OCI-M1 (cell line): ENCODE measurements at places on chromosomes 13 and 19.

DNA sequence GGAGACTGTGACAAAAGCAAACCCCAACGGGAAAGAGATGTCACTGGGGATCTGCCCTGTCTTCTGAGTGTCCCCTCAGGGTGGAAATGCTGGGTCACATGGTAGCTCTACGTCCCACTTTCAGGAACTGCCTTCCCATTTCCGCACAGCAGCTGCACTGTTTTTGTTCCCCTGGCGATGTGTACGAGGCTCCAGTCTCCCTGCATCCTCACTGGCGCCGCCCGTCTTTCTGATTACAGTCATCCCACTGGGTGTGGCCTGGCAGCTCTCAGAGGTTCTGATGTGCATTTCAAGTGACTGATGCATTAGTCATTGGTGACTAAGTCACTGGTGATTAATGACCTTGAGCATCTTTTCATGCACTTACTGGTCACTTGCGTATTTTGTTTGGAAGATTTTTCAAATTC is 21.2 kb downstream of the PCID2 start:
- no peak for DNase-seq

GRCh38 chr13:100808330-100809128 is 133.9 kb upstream of the TMTC4 start:
- no peak for DNase-seq

GRCh38 chr13:76286178-76286577 is 600.0 kb downstream of the KCTD12 start:
- DNase-seq, result no peak

- no peak for DNase-seq
These were observed 11.9 kb downstream of the LRFN1 start for GRCh38 chr19:39308531-39309304.

- no peak for DNase-seq
These were observed 27.0 kb downstream of the SLC10A2 start for GRCh38 chr13:103039183-103039582.

GRCh38 chr19:38838208-38838985 is 6.8 kb upstream of the ECH1 start:
- DNase-seq, result no peak

- DNase-seq, result no peak
These were observed 38.0 kb upstream of the DOCK9 start for GRCh38 chr13:99015606-99016490.

GRCh38 chr19:13005861-13006370 is 10.6 kb downstream of the NFIX start:
- DNase-seq, result no peak

- no peak for DNase-seq
These were observed 192.4 kb downstream of the ZNF536 start for GRCh38 chr19:30564551-30565011.

DNA sequence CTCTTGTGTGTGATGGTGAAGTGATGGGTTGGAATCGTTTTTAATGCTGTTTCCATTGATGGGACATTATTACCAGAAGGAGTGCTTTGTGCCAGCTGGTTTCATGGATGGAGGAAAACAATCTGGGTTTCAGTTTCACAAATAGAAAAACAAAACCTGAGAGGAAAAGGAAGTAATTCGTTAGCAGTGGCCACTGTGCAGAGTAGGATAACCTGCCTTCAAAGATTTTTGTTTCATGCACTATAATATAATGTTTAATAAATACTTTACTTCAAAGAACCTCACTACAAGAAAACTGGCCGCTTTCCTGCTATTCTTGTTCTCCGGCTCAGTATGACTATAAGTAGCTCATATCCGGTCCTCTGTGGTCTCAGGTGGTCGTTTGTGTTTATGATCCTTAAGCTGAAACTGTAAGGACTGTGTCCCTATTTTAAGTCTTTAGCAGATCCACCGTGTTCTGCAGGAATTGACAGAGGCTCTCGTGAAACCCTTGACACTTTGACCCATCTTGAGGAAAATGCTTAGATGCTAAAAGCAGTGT is 104.7 kb downstream of the GGACT start:
- DNase-seq, result no peak

GRCh38 chr13:24511816-24512196 is 772 bp downstream of the PARP4 start:
- DNase-seq, result peak; percentile 86

DNA sequence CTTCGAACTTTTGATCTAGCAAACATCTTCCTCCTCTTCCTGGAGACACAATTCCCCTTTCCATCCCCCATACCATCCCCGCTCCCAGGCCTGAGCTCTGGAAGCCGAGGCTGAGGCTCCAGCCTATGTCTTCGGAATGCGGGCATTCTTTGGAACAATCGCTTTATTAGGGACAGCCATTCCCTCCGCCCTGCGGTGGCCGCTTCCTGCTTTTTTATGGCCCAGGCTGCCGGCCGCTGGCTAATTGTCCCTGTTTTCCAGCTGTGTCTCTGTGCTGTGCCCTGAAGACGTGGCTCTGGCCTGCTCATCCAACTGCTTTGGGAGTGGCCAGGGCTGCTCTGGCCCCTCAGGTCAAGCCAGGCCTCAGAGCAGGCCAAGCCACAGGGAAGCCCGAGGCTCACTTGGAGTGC is 2.1 kb upstream of the CDX2 start:
- DNase-seq, result no peak

DNA sequence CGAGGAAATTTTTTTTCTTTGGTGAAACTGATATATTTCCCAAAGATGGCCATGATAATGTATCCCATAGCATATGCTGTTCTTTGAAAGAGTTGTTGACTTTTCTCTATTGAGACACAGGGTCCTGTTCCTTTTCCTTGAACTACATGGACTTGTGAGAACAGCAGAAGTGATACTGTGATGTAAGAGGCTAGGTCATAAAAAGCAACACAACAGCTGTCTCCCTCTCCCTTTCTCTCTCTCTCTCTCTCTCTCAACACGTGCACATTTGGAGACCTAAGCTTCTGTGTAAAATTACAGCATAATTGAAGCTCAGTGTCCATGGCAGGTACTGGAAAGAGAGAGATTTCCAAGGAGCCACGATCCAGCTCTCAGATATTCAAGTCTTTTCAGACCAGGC is 1712.4 kb downstream of the EFNB2 start:
- DNase-seq, result no peak

- DNase-seq, result no peak
These were observed 42.9 kb upstream of the F7 start for GRCh38 chr13:113062691-113063090.

DNA sequence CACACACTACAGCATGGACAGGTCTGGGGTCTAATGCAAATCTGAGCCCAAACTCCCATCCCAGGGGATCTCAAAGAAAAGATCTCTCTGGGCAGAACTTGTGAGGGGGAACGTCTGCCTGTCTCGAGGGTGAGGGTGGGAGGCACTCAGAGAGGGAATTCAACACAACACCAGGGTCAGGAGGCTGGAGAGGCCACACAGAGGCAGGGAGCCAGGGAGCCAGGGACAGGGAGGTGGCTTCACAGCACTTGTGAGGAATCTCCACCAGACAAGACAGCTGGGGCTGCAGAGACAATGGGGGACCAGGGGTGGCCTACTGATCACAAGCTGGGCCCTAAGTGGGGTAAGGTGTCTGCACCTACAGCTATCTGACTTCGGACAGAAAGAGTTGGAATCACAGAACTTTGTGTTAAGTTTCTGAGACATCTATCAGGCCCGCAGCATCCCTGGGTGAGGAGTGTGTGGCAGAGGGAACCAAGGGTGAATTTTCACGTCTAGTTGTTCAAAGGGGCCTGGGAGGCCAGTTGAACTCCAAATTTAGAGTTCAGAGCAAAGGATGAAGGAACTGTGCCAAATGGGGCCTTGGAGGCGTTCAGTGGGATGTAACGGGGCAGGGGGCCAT is 12.7 kb upstream of the AKAP8L start:
- DNase-seq, result no peak

GRCh38 chr13:42039457-42039945 is 8.9 kb upstream of the DGKH start:
- DNase-seq, result peak; percentile 50

GRCh38 chr13:99431927-99432608 is 69.2 kb upstream of the TM9SF2 start:
- no peak for DNase-seq

GRCh38 chr13:41130356-41130755 is 2.2 kb downstream of the KBTBD6 start:
- peak; percentile 64 for DNase-seq

DNA sequence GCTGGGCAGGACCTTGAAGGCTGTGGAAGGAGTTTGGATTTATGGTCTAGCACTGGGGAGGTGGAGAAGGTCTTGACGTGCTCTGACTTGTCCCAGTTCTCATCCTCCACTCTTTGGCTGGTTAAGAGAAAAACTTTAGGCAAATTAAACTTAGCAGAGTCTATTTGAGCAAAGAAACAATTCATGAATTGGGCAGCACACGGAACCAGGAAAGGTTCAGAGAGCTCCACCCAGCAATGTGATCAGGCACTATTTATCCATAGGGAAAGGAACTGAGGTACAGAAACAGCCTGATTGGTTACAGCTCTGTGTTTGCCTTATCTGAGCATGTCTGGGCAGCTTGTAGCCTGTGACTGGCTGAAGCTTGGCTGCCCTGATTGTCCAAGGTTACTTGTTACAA is 45.4 kb upstream of the CYP2B6 start:
- no peak for DNase-seq

- DNase-seq, result no peak
These were observed 738 bp downstream of the DMWD start for GRCh38 chr19:45791744-45792469.

- DNase-seq, result peak; percentile 49
These were observed 89.0 kb upstream of the CLDN10 start for GRCh38 chr13:95463531-95463930.

GRCh38 chr13:33686772-33687480 is 131.0 kb upstream of the RFC3 start:
- no peak for DNase-seq

GRCh38 chr19:2983351-2984214 is 6.2 kb downstream of the TLE6 start:
- DNase-seq, result peak; percentile 1

DNA sequence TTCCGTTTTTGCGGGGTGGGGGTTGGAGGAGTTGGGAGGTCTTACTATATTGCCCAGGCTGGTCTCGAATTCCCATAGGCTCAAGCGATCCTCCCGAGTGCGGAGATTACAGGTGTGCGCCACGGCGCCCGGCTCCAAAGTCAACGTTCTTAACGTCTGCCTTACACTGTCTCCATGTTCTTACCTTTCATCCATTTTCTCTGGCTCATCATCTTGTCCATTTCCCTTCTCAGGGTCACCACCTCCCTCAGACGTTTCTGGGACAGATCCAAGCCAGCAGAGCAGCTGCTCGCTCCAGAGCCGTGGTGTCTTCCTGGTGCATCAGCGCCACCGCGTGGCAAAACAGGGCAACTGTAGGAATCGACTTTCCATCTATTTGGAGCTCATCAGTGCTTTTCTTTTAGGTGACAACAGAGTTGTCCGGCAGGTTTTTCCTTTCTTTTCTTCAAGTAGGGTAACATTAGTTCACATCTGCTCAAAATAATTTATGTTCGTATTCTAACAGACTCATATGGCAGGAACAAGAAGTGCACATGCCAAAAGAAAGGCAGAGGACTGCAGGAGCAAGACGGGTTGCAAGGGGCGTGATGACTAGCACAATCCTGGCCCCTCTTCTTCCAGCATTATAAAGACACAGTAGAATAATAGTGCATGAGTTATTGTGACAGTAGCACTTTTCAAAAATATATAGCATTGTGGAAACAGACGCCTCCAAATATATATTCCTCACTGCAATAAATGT is 103.1 kb upstream of the ABCC4 start:
- peak; percentile 86 for DNase-seq

GRCh38 chr13:111281751-111282311 is 38.6 kb upstream of the TEX29 start:
- DNase-seq, result no peak

DNA sequence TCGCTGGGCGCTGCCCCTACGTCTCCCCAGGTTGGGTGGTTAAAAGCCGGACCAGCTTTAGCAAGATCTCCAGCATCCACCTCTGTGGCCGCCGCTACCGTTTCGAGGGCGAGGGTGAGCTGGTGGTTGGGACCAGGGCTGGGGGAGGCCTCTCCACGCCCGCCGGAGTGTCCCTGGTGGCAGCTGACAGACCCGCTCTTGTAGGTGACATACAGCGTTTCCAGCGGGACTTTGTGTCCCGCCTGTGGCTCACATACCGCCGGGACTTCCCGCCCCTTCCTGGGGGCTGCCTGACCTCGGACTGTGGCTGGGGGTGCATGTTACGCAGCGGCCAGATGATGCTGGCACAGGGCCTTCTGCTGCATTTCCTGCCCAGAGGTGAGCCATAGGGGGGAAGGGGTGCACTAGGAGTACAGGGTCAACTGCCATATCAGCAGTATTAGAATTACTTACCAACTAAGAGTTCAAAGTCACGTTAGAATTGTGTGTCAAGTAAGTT is 1.1 kb downstream of the ATG4D start:
- no peak for DNase-seq

GRCh38 chr13:59547950-59548349 is 615.8 kb downstream of the DIAPH3 start:
- no peak for DNase-seq

DNA sequence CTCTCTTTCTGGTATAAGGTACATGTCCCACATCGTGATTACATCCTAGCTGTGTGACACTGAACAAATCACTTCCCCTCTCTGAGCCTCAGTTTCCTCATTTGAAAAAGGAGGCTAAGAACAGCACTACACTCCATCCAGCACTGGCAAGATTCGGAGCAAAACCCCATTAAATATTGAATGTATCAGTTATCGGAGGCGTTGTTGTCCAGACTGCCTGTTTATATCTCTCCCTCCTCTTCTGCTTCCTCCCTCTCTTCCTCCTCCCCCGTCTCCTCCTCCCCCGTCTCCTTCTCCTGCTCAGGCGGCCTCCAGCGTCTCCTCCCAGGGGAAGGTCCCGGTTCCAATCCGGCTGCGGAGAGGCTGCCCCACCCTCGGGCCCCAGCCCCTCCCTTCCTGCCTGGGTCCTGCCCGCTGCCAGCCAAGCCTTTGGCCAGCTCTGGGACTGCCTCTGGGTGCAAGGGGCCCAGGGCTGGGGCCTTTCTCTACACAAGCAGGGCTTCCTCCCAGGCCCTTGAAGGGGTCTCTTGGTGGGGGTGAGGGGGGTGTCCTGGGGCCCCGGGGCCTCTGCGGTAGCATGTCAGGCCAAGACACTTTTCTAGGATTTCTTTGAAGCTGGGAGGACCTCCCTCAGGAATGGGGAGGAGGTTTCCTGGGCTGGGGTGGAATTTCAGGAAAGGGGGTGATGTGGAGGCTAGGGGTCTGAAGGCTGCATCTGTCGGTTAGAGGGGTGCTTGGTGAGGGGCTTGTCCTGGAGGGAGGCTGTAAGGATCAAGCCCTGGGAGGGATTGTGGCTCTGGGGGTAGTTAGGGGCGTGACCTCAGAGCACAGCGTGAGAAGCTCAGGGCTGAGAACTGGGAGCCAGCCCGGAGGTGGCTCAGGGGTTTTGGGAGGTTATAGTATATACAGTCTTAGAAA is 1.9 kb downstream of the RRAS start:
- peak; percentile 70 for DNase-seq

GRCh38 chr13:33536601-33537000 is 251.0 kb upstream of the STARD13 start:
- no peak for DNase-seq

DNA sequence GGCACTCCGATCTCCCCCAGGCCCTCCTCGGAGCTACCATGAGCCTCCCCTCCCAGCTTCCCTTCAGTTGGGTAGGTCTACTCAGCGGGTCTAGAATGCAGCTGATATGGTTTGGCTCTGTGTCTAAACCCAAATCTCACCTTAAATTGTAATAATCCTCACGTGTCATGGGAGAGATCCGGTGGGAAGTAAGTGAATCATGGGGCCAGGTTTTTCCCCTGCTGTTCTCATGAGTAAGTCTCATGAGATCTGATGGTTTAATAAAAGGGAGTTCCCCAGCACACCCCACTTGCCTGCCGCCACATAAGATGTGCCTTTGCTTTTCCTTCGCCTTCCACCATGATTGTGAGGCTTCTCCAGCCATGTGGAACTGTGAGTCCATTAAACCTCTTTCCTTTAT is 14.5 kb upstream of the DOCK9 start:
- DNase-seq, result no peak

GRCh38 chr13:35208587-35208986 is 266.5 kb downstream of the NBEA start:
- DNase-seq, result no peak
